ENCODE measurements at places on chromosomes 11 and 22. TPM values are rescaled to one million over a fixed set of nuclear protein-coding genes. Genes with fewer than 3 reads are reported as not detected.

Gene TSGA10IP
- total RNA-seq: not detected

Gene PANX2
- 0.16 TPM for total RNA-seq

Gene CAPRIN1
- 107 TPM for total RNA-seq

Gene IL17REL
- not detected for total RNA-seq

Gene RFPL1
- total RNA-seq: not detected

Gene TCN1
- total RNA-seq: not detected

Gene ZNF70
- 1.9 TPM for total RNA-seq

Gene AAMDC
- total RNA-seq: 2.1 TPM

Gene AMPD3
- 13.2 TPM for total RNA-seq

Gene C11orf16
- total RNA-seq: not detected

DNA sequence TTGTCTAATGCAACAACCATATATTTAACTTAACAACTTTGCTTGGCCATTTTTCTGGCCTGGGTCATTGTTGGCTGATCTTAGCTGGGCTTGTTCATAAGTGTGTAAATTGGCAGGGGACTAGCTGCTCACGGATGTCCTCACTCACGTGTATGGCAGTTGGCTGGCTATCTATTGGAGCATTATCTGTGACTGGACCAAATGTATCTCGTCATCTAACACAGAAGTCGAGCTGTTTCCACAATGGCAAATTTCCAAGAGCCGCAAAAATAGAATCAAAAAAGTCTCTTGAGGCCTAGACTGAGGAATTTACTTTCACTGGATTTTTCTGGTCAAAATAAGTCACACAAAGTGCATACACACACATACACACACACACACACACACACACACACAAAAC lies 893.3 kb downstream of the FAM181B start:
- no peaks in the 10 kb centered on the region for H3K4me1 ChIP-seq
- no peak overlapping the region for H3K4me3 ChIP-seq
- no peaks in the 10 kb centered on the region for H3K27me3 ChIP-seq
- H3K27ac ChIP-seq: no peak overlapping the region
- DNase-seq: no peak
- H3K36me3 ChIP-seq: no peaks in the 10 kb centered on the region

DNA sequence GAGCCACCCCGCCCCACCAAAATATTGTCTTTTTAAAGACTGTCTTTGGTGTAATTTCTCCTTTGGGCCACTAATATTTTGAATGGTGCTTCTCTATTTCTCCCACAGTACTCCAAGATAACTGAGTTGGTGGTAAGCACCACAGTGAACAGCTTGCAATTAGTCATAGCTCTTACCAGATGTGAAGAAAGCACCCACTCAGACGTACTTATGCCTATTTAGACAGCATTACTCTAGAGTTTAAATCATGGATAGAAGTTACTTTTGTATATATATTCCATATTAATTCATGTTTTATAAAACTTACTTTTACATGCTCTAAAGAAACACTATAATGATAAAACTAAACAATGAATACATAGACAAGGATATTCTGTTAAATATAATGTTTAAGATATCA lies 12.7 kb downstream of the ANO3 start:
- H3K27me3 ChIP-seq: no peaks in the 10 kb centered on the region
- DNase-seq: no peak
- no peaks in the 10 kb centered on the region for H3K4me1 ChIP-seq
- no peaks in the 10 kb centered on the region for H3K36me3 ChIP-seq
- H3K4me3 ChIP-seq: no peak overlapping the region
- no peak overlapping the region for H3K27ac ChIP-seq

DNA sequence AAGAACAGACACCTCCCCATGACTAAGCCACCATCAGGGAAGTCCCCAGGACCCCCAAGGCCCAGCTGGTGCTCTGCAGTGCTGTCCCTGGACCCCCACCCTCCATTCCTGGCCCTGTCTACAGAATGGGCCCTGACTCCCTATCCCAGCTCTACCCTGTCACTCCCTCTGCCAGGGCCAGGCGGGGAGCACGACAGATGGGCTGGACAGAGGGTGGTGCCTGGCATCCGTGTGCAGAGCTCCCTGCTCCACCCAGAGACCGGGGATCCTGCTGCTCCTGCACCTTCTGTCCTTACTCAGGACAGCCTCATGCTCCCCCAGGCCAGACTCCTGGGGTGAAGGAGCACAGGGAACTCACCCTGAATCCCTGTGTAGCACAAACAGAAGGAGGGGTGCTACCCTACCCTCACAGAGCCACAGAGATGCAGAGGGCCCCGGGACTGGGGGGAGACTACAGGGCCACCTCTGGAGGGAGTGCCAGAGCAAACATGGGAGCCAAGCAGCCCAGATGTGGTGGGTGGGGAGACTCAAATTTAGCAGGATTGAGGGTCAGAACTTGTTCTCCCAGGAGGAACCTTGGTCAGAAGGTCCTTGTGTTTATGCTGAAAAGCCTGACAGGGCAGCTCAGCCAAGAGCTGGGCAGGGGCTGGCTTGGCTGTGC lies 2.0 kb downstream of the ARVCF start:
- H3K27ac ChIP-seq: no peak overlapping the region
- H3K36me3 ChIP-seq: no peaks in the 10 kb centered on the region
- H3K27me3 ChIP-seq: no peaks in the 10 kb centered on the region
- peaks cover 20% of the 10 kb centered on the region for H3K4me1 ChIP-seq
- no peak for DNase-seq
- no peak overlapping the region for H3K4me3 ChIP-seq

DNA sequence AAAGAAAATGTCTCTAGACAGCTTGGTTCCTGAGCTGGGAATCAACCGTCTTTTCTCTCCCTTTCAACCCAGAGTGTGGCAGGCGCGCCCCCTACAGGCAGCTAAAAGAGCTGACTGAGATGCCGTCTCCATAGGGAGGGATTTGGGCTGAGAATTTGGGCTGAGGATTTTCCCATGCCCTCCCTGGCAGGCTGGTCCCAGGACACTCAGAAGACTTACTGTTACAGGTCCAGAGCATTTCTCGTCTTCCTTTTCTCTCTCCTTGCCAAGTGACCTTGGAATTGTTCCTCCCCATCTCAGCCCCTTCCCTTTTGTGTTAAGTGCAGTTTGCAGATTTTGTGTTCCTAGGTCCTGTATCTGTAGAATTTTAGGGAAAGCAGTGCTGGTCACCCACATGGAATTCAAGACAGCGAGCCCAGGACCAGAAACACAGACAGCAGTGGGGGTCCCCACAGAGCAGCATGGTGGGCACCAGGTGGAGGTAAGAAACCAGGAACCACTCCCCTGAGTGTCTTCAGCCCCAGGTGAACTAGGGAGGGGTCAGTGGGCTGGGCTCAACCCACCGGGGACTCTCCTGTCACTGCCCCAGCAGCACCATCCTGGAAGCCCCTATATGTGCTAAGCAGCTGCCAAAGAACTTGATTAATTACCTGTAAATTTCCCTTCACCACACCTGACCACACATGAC lies 9.9 kb upstream of the IGLL5 start:
- H3K4me3 ChIP-seq: no peak overlapping the region
- DNase-seq: peak; percentile 75

- no peak overlapping the region for H3K27ac ChIP-seq
- no peaks in the 10 kb centered on the region for H3K36me3 ChIP-seq
- no peaks in the 10 kb centered on the region for H3K27me3 ChIP-seq
- no peak for DNase-seq
- no peak overlapping the region for H3K4me3 ChIP-seq
Observed at GRCh38 chr22:33108037-33108436, 49.9 kb upstream of the SYN3 start.

DNA sequence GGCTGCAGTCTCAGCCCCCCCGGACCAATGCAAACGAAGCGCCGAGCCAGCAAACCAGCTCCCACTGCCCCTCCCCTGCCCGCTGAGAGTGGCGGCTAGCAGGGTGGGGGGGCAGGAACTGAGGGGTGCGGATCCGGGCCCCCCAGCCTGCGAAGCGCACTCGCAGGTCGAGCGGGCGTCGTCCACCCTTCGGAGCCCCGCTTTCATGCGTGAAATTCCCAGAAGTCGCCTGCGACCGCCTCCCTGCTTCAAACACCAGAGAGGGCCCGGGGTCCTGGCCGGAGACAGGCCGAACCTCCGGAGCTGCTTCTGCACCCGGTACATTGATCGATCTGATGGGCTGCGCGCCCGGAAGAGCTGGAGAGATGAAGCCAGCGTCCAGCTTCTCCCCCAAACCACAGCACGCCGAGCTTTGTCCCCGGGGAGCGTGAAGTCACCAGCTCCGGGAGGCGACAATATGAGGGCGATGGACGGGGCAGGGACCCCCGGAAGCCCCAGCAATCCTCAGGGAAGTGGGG lies 646 bp upstream of the PATZ1 start:
- H3K36me3 ChIP-seq: peaks cover 24% of the 10 kb centered on the region
- DNase-seq: peak; percentile 49

DNA sequence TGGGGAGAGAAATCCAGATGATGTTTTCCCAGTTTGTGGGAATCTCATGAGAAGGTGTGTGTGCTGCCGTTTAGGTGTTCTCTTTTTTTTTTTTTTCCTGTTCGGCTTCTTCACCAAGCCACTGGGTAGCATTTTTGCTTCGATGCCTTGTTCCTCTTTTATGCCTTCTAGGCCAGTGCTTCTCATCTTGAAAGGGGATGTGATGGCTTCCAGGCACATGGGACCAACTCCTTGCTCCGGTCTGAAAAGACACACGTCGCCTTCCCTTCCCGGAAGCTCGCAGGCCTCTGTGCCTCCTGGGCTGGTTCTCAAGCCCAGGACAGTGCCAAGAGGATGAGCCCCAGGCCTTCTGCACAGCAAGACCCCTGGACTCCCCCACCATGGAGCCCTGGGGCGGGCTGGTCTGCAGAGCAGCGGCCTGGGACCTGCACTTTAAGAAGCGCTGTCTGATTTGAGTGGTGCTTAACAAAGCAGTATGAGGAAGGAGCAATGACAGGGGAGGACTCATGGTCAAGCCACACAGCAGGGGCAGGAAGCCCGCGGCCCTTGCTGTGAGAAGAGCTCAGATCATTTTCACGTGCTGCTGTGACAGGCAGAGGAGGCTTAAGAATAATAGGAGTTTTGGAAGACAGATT lies 158.8 kb downstream of the MPPED1 start:
- H3K27me3 ChIP-seq: peaks cover 4% of the 10 kb centered on the region
- no peak overlapping the region for H3K4me3 ChIP-seq
- H3K27ac ChIP-seq: no peak overlapping the region

DNA sequence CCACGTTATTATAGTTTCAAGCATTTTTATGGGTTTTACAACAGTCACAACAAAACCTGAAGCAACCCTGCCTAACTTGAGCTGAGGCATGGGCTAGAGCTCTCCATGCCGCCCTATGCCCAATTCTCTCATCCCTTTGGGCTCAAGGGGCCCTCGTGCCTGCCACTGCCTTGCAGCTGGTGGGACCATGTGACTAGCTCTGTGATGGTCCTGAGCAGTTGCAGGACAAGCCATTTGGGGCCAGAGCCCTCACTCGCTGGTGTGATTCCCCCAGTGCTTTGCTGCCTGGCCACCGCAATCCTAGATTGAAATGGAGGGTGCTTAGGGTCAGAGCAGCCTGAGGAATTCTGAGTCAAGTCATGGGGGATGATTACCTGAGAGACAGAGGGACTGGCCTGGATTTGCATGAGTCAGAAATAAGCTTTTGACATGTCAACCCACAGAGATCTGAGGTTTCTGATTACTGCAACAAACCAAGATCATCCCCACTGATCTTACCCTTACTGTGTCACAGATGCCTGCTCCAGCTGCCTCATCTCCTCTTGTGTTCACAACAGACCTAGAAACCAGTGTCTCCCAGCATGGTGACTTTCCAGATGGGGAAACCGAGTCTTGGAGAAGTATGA lies 323.7 kb downstream of the BRD1 start:
- no peaks in the 10 kb centered on the region for H3K36me3 ChIP-seq
- DNase-seq: no peak
- H3K4me3 ChIP-seq: no peak overlapping the region
- H3K27me3 ChIP-seq: no peaks in the 10 kb centered on the region
- H3K27ac ChIP-seq: no peak overlapping the region

DNA sequence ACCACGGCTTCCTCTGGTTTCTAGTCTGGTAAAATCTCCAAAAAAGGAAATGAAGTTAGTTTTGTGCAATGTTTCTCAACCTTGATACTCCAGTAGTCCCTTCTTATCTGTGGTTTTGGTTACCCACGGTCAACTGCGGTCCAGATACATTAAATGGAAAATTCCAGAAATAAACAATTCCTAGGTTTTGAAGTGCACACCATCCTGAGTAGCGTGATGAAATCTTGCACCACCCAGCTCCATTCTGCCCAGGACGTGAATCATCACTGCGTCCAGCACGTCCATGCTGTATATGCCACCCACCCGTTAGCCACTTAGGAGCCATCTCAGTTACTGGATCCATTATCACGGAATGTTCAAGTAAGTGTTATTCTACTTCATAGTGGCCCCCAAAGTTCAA lies 117.0 kb downstream of the FBXO7 start:
- H3K4me1 ChIP-seq: no peaks in the 10 kb centered on the region
- no peaks in the 10 kb centered on the region for H3K36me3 ChIP-seq
- no peak overlapping the region for H3K4me3 ChIP-seq
- no peaks in the 10 kb centered on the region for H3K27me3 ChIP-seq
- no peak overlapping the region for H3K27ac ChIP-seq
- DNase-seq: no peak

GRCh38 chr11:31844351-31844750 lies 33.2 kb upstream of the PAX6 start:
- H3K4me3 ChIP-seq: no peak overlapping the region
- no peak overlapping the region for H3K27ac ChIP-seq
- peaks cover 12% of the 10 kb centered on the region for H3K27me3 ChIP-seq
- no peak for DNase-seq
- no peaks in the 10 kb centered on the region for H3K36me3 ChIP-seq

- H3K36me3 ChIP-seq: no peaks in the 10 kb centered on the region
- peak; percentile 35 for DNase-seq
- no peak overlapping the region for H3K4me3 ChIP-seq
- no peak overlapping the region for H3K27ac ChIP-seq
- H3K27me3 ChIP-seq: peaks cover 5% of the 10 kb centered on the region
Observed at GRCh38 chr11:60310407-60310998, 16.6 kb upstream of the MS4A6E start.

DNA sequence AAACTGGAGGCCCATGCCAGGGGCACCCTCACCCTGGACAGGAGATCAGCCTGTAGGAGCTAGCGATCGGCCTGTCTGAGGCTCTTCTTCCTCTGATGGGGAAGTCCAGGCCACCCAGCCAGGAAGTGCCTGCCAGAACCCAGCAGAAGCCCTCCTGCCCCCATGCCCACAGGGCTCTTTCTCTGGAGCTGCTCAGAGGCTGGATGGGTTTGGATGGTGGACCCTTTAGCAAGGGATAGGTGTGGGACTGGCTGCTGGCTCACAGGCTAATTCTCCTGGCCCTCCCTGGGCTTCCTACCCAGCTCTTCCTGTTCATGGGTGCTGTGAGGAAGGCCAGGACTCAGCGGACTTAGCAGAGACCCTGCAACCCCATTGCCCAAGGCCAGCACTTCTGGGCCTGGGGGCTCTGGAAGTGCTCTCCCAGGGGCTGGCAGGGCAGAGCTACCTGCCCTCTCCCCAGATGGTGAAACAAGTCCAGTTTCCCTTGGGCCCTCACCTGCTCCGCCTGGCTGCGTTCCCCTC lies 7.6 kb downstream of the FXYD2 start:
- no peaks in the 10 kb centered on the region for H3K36me3 ChIP-seq
- peaks cover 61% of the 10 kb centered on the region for H3K4me1 ChIP-seq
- peak overlapping the region; percentile 87 for H3K27ac ChIP-seq
- no peaks in the 10 kb centered on the region for H3K27me3 ChIP-seq

GRCh38 chr11:119336744-119337469 lies 2.6 kb downstream of the RNF26 start:
- H3K36me3 ChIP-seq: peaks cover 4% of the 10 kb centered on the region
- no peak overlapping the region for H3K4me3 ChIP-seq
- H3K27me3 ChIP-seq: peaks cover 31% of the 10 kb centered on the region
- peaks cover 51% of the 10 kb centered on the region for H3K4me1 ChIP-seq

- peaks cover 19% of the 10 kb centered on the region for H3K4me1 ChIP-seq
- no peaks in the 10 kb centered on the region for H3K27me3 ChIP-seq
- peaks cover 72% of the 10 kb centered on the region for H3K36me3 ChIP-seq
- H3K27ac ChIP-seq: peak overlapping the region; percentile 93
Observed at GRCh38 chr11:128517451-128518230, 69.7 kb downstream of the ETS1 start.
